ENCODE measurements at places on chromosomes 4 and X.
A peak's percentile ranks its signal among the peaks of the same experiment; 100 is the strongest.

DNA sequence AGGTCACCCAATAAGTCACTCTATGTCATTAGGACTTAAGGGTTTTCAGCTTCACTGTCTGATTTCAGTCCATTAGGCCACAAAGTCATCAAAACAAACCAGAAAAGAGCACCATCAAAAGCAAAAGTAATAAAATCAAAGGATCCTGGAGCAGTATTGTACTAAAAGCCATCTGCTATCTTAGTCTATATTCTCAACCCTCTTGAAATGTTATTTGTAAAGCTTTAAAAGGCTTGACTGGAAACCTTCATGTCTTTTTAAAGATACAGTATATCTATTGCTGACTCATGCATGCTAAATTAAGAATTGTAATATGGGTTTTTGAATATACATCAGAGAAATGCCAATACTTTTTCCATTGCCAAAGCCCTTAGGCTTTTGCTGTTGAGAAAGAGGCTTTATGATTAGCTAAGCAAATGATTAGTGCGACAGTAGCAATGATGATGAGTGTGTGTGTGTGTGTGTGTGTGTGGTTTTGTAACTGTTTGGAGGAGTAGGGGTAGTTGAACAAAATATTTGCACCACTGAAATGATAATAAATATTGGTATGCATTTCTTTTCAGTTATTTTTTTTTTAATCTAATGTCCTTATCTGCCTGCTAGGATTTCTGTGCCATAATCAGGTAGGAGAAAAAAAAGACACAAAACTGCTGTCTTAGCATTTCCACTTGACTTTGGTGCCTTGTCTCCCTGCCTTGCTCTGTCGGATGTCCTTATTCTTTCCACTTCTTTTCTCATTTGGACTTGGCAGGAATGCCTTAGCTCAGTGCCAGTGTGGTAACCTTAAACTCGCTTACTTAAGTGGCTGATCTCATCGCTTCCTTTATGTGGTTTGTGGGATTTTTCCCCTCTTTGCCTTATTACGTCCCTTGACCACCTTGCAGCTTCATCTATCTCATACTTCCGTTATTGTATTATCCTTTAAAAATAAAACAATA is 119.7 kb downstream of the PCDH7 start:
- no peak for DNase-seq

DNA sequence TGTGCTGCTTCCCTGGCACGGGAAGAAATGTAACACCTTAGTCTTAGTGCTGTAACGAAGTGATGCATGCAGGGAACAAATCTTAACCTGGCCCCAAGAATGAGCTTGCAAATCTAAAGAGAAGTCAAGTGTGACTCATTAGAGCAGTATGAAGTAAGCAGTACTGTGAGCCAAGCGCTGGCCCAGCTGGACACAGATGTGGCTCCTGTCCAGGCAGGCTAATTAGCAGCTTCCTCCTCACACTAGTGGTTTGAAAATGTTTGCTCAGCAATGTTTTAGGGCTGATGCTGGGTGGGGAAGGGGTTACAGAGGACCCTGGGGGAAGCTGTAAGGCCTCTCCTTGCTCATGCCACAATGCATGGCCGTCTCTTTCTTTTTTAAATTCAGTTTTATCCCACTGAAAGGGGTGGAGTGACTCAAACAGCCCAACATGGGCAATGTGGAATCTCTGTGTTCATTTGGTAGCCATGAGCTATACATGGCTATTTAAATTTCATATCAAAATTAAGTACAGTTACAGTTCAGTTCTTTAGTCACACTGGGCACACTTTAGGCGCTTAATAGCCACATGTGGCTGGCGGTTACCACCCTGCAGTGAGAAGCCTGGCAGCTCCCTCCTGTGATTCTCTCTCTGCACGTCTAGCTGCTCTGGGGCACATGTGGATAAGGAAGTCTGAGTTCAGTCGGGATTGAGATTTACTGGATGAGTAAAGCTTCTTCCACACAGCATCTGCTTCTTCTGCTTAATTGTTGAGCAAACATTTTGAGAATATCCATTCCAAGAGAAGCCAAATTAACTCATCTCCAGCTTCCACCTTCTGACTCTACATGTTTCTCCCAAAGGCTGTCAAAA is 48.8 kb downstream of the MAP7D2 start:
- peak; percentile 3 for DNase-seq

DNA sequence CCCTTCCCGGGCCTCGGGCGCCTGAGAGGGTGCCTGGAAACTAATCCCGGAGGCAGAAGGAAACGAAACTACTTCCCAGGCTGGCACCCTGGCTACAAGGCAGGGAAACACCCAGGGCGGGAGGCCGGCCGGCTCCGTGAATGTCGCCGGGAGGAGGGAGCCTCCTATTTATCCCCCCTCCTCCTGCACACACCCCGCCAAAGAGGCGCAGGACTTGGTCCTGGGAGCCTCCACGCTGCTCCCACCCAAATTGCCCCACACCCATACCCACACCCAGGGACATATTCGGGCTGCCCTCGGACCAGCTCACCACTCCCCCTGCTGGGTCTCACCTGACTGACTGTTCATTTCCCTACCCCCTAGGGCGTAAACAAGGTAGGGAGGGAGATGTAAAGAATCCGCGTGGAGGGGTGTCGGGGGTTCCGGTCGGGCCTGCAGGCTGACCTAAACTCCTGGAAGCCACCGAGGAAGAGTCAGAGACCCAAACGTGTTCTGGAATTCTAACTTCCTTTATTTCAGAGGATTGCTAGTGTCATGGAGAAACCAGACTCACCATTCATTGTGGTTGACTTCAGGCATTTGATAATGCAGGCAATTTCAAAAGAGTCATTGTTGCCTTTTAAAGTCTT is at the start of gene BTC:
Gene BTC (minus strand): TSS at position 142 of the 629 bp plus-strand sequence. CDS start 198 bp downstream, outside the sequence.
- DNase-seq, result peak; percentile 2

GRCh38 chr4:61522312-61522711 is 322.2 kb downstream of the ADGRL3 start:
- DNase-seq, result no peak

DNA sequence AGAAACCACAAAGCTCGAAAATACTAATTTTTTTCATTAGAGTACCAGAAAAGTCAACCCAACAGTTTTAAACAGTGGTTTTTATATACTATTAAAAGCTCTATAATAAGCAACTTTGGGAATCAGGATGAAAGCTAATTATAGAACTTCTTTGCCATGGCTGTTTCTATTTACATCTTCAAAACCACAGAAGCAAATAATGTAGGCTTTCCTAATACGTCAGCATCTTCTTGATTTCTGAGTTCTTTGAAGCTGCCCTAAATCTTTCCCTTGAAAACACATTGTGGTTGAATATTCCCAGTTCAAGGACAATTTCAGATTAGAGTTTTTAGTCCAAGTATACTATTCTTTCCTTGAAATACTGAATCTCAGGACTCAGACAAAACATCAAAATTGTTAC is 460.2 kb upstream of the FAT1 start:
- DNase-seq, result no peak

DNA sequence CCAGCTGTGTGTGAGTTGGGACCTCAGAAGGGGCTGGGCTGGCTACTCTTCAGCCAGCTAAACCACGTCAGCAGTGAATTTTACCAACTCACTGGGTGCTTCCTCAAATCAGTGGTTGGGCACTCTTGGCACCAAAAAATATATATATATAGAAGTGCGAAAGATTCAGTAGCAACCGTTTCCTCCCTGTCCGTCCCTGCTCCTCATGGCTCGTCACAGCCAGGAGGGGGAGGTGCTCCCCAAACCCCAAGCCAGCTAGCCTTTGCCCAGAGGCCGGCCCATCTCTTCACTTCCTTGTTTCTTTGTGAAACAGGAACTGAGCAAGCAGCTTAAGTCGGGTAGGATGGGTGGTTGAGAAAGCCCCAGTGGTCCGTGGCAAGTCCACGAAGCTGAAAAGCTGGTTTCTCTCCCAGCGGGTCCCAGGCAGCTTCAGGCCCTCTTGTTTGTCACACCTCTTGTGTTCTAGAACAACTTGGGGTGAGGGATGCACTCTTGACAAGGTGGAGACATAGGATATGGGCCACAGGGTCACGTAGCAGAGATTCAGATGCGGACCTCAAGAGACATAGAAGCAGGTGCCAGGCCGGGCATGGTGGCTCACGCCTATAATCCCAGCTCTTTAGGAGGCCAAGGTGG is 6.8 kb upstream of the SASH3 start:
- no peak for DNase-seq

- no peak for DNase-seq
Measured at GRCh38 chr4:86497980-86498862, 95.9 kb upstream of the PTPN13 start.

GRCh38 chrX:65587616-65588526 is 53.3 kb upstream of the LAS1L start:
- peak; percentile 36 for DNase-seq

DNA sequence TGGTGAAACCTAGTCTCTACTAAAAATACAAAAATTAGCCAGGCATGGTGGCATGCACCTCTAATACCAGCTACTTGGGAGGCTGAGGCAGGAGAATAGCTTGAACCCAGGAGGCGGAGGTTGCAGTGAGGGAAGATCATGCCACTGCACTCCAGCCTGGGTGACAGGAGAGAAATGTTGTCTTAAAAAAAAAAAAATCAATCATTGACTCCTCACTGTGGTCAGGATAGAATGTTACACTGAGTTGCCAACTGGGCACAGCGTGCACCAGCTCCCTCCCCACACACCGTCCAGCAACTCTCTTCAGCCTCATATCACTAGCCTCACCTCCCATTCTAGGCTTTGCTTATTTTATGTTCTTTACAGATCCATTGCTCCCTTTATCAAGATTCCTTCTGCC is 79.5 kb downstream of the CHRNA9 start:
- DNase-seq, result no peak

DNA sequence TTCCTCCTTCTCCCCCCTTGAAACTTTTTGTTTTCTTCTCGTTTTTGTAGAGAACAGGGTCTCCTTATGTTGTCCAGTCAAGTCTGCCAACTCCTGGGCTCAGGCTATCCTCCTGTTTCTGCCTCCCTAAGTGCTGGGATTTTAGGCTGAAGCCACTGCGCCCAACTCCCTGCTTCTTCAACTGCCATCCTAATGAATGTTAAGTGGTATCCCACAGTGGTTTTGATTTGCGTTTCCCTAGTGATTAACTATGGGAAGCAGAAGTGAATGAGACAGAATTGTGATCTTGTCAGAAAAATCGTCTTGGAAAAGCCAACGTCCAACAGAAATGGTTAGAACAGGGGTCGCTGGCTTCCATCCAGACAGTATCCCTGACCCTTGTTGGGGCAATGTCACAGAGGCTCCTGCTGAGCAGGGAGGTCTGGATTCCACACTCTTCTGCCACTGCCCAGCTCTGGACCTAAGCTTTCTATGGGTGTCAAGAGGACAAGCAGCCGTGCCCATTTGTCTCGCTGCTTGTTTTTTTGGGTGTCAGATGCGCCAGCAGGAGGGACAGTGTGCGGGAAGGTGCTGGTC is 869 bp upstream of the ADD1 start:
- DNase-seq, result no peak

GRCh38 chrX:2618516-2618915 is 72.6 kb upstream of the CD99 start:
- DNase-seq, result no peak

DNA sequence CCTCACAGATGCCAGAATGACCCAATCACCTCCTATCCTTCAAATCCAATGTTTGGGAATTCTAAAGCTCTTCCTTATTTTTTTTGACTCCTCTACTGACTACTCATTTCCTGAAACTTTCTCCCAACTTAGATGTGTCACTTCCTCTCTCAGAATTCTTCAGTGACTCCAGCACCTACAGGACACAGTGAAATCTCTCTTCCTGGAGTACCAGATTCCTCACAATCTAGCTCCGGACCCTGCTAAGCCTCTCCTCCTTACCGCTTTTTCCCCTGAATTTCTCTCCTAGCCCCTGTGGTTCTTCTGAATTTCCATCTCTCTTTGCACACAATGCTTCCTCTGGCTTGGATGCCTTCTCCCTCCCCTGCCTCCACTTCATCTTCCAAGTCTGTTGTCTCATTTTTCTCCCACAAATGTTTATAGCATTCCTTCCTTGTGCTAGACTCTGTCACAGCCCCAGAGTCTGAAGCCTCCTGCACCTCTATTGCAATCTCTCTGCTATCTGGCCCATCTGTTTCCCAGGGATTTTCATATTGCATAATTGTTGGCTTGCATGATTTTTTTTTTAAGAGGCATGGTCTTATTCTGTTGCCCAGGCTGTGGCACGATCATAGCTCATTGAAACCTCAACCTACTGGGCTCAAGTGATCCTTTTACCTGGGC is 80.1 kb downstream of the ANAPC4 start:
- no peak for DNase-seq

Data from thoracic aorta (tissue), 2 donors.